ENCODE measurements at places on chromosomes 13 and 19.

- no peak for DNase-seq
These were observed 184.2 kb downstream of the ABCC4 start for GRCh38 chr13:95117092-95117491.

DNA sequence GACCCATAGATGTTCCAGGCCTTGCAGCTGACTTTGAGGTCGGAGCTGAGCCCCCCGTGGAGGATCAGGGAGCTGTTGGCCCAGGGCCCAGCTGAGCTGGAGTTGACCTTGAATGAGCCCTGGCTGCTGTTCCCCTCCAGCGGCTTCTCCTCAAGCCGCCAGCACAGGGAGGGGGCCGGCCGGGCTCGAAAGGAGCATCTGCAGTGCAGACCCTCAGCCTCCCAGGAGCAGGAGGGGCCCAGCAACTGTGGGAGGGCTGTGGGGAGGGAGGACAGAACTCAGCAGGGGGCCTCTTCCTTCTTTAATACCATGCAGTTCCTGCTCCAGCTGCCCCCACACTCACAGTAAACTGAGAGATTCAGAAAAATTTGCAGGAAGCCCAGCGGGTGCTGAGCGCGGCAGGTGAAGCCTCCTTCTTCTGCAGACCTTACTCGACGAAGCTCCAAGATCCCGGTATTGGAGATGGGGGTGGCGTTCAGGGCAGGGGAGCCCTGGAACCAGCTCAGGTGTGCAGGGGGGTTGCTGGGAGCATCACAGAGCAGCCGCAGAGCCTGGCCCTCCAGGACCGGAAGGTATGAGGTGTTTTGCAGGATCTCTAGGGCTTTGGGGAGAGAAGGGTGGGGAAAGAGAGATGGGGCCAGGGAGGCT, 2.6 kb downstream of the SIGLEC5 start:
- no peak for DNase-seq

DNA sequence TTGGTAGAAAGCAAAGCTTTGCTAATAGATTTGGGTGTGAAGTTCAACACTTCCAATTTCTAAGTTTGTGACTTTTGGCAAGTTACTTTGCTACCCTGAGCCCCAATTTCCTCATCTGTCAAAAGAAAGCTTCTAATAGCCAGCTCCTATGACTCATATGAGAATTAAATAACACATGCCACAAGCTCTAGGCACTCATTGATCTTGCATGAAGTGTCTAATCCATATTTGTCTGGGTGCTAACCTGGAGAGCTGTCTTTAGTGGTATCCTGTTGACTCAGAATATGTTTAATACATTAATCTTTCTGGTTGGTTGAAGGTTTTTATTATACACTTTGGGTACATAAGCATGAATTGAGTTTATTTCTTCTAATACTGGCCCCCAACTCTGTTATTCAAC, 188.8 kb downstream of the POSTN start:
- no peak for DNase-seq

DNA sequence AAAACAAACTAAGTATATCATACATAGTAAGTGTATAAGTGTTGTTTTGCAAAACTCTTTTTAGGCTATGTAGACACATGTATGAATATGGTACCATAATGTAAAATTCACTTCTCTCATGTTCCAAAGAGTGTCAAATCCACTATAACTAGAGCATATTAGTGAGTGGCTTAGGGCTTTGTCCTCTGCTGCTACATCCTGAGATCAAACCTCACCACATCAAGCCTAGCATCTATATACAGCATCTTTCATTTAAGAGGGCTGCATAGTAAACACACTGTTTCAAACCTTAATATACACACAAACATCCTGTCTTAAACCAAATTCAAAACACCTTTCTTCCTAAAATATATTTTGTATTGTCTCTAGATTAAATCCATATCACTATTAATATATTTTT, 38.7 kb downstream of the ELF1 start:
- DNase-seq, result peak; percentile 52

DNA sequence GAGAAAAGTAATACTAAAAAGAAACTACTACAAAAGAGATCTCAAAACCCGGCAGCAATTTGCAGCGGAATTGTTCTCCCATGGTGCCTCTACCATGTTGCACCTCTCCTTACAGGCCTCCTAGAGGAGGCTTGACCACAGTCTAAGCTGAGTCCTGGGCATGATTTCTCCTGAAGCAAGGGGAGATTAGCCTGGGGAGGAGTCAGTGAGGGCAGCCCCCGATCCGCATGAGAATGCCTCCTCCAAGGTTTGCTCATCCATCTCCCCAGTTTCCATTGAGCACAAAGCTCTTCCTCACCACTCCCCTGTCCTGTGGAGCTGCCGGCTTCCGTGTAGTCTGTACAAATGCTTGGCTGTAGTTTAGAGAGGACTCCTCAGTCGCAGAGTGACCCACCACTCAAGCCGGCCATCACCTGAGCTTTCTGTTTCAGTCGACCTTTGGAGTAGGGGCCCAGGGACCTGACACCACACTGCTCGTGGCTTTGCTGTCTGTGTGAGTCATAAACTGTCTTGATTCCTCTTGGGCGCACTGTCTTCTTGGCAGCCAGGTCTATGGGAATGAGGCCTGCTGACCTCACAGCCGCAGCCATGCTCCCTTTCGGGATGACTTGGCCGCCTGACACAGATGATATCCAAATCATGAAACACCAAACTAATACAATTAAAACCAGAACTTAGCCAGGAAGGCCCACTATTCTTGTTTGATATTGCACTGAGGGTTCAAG, 72.3 kb downstream of the C1QTNF9 start:
- no peak for DNase-seq

GRCh38 chr13:106376401-106377112, 158.9 kb downstream of the EFNB2 start:
- DNase-seq, result no peak

DNA sequence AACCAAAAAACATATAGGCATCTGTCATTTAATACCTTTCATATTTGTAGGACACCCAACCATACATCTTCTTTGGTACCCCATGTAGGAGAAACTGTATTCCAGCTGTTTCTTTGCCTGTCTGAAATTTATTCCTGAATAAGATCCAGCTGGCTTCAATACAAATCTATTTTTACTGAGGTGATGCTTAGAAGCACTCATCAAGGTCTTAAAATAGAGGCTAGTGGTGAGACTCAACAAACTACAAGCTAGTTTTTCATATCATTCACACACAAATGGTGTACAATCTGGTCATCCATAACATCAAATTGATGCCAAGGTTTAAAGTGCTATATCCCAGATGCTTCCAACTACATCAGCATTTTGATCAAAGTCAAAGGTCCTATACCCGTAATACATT, 1071.3 kb upstream of the MIR17HG start:
- no peak for DNase-seq

- peak; percentile 68 for DNase-seq
These were observed 1.9 kb downstream of the FOXO1 start for GRCh38 chr13:40664350-40665125.

DNA sequence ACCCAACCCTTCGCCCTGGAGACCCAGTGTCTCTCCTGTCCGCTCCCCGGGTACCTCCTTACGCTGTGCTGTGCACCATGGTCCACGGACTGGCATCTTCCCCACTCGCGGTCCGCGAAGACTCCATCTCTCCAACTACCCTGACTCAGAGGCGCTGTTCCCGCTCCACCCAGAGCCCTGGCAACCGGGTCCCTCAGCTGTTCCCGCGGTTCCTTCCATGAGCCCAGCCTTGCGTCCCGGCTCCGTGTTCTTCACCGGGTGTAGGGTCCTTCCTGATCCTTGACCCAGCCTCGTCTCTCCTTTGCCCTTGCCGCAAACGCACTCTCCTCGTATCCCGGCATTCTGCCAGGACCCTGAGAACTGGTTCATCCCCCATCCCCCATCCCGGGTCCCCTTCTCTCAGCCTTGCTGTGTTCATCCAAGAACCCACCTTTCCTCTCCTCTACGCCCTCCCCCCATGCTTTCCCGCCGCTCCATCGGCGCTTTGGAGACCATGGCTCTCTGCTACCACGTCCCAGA, 664 bp downstream of the ICAM5 start:
- DNase-seq, result no peak

DNA sequence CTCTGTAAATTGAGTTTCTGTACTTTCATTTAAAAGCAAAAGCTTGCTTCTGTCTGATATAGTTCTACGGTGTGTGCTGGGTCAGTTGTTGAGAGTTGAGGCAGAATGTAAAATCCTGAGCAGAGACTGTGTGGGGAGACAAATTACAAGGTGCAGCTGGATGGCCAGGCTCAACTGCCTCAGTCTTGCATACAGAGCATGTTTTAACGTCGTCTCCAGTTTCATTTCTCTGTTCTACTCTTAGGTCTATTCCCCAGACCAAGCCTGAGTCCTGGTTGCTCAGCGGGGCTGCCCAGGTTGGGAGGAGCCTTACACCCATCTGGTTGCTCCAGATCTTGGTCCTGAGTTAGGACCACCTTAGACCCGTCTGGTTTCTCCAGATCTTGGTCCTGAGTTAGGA, 54.4 kb upstream of the MEDAG start:
- peak; percentile 36 for DNase-seq

DNA sequence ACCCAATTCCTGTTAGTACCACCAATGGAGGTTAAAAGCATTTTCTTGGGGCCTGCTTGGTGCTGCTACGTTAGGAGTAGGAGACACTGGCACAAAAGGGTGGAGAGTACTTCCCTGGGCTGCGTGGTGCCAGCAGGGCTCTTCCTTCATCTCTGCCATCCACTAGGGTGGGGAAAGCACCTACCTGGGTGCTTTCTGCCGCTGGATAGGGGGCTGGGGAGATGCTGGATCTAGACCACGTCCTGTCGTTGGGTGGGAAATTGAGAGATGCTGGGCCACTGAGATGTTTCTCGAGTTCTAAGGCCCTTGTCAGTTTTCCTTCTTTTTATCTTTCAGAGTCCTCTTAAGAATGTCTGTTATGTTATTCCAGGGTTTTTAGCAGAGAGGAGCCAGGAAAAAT, 6.7 kb upstream of the FCGBP start:
- DNase-seq, result no peak

DNA sequence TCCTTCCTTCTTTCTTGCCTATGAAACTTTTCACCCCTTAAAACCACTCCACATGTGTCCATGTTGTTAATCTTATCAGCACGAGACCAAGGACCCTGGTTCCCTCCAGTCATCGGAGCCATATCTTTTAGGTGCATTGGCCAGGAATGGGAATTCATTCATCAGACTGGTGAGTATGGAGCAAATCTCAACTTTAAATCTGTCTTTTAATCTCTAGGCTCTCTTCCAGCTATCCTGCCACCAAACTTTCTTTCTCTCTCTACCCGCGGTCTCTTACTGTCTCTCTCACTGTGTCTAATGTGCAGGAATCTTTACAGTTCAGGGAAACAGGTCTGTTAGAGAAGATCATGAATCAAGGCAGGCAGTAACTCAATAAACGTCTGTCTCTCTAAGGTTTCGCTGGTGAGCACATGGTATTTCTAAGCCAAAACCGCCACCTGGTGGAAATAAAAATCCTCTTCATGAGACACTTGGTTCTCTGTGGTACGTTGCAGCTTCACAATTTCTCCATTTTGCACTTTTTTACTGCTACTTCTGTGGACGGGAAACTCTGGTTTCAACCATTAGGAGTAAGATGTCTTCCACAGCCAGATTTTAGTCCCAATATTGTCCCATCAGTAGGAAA, 16.1 kb downstream of the LGALS16 start:
- peak; percentile 73 for DNase-seq

GRCh38 chr13:48593536-48593935, 60.2 kb upstream of the CYSLTR2 start:
- DNase-seq, result no peak

GRCh38 chr13:22176968-22177520, 506.2 kb downstream of the FGF9 start:
- no peak for DNase-seq

DNA sequence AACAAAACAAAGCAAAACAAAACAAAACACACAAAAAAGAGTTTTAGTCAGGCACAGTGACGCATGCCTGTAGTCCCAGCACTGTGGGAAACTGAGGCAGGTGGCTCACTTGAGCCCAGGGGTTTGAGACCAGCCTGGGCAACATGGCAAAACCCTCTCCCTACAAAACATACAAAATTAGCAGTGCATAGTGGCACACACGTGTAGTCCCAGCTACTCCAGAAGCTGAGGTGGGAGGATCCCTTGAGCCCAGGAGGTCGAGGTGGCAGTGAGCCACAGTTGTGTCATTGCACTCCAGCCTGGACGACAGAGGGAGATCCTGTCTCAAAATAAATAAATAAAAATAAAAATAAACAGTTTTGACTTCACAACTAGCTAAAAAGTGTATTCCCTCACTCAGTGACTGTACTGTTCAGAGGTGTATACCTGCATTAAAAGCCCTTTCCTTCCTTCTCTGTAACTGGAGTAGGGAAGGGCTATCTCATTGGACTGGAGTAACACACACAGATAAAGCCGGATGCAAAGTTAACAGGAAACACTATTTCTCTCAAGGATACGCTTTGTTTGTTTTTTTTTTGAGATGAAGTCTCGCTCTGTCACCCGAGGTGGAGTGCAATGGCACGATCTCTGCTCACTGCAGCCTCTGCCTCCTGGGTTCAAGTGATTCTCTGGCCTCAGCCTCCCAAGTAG, 3.7 kb upstream of the BAX start:
- DNase-seq, result no peak

DNA sequence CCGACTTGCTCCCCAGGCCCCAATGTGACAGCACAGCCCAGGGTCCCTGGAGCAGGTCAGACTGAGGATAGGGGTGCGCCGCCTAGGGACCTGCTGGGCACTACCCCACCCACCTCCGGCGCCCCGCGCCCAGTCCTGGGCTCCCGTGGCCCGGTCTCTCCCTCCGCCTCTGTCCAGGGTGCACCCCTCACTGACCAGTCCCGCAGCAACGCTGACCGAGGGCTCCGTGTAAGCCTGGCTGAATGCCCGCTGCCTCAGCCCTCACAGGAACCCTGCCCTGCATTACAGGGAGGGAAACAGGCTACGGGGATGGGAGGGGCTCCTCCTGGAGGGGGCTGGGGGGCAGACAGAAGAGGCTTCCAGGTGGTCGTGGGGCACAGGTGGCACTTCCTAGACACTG, 31.7 kb downstream of the GPX4 start:
- DNase-seq, result no peak

GRCh38 chr13:99133848-99134247, 66.8 kb upstream of the UBAC2 start:
- DNase-seq, result no peak

DNA sequence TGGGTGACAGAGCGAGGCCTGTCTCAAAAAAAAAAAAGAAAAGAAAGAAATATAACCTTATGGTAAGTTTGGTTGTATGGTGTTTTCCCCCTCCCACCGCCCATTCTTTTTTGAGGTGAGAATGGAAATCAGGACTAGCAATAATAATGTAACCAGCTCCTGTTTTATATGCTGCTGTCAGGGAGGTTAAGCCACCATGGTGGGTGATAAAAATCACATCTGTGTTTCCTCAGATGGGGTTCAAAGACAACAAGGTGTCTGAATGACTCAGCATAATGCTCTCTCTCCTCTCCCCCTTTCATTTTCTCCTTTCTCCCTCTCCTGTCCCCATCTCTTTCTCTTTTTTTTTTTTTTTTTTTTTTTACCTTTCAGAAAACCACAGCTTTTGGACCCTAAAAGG, 28.3 kb upstream of the GARRE1 start:
- no peak for DNase-seq

- no peak for DNase-seq
These were observed 112.4 kb downstream of the SIPA1L3 start for GRCh38 chr19:38019396-38019724.

GRCh38 chr19:8262431-8262830, 45.7 kb downstream of the CD320 start:
- no peak for DNase-seq
